T47D (cell line): ENCODE measurements at places on chromosomes 1 and 21.

- DNase-seq: peak; percentile 92
Observed at GRCh38 chr1:118636004-118636403, 352.1 kb downstream of the TBX15 start.

DNA sequence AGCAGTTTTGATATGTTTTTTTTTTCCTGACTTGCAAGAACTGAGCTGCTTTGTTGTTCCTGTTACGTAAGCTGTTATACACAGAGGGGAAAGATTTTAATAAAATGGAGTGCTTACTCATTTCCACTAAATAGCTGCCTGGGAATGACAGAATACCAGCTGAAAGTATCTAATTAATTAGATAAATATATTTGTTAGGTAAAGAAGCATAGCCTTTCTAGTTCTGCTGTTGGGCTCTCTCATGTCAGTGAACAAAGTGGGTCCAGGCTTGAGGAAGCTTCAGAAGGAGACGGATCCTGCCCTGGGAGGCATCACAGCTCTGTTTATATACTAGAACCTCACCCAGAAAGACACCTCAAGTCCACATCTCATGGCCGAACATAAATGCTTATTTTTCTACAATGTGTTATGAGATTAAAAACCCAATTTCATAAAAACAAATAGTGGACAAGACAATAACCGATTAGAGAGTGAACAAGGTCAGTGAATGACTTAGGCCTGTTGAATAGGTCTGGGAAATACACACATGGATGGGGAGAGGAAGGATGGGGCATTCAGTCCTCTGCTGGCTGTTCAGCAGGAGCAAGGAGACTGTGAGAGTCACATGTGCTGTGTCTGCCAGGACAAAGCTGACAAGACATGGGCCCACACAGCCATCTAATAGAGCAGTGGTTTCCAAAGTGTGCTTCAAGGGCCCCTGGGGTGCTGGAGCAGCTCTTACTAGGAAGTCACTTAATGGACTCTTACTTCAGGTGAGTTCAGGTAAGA is 20.6 kb downstream of the TRAF5 start:
- no peak for DNase-seq

- DNase-seq: peak; percentile 76
Observed at GRCh38 chr1:162023547-162024501, at the start of gene OLFML2B. Gene OLFML2B, minus strand, starts transcription at chr1:162023869. Its CDS starts 439 bp downstream, at chr1:162023430.

DNA sequence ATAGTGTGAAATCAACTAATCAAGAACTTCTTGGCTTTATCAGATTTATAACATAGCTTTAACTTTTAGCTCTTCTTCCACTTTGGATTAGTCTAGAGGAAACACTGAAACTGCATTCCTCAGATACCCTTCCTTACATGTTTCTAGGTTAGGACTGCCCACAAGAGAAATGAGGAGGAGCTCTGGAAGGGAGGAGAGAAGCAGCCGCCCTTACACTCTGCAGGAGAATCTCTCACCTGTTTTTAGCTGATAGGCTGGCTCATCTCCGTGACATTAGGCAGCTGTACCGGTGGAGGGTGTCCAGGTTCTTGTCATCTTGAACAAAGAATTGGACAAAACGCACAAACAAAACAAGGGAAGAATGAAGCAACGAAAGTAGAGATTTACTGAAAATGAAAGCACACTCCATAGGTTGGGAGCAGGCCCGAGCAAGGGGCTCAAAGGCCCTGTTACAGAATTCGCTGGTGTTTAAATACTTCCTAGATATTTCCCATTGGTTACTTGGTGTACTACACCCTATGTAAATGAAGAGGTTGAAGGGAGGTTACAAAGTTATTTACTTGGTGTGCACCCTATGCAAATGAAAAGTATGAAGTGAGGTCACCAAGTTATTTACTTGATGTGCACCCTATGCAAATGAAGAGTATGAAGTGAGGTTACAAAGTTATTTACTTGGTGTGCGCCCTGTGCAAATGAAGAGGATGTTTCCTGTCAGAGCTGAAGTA is 524.9 kb upstream of the CHRM3 start:
- no peak for DNase-seq

DNA sequence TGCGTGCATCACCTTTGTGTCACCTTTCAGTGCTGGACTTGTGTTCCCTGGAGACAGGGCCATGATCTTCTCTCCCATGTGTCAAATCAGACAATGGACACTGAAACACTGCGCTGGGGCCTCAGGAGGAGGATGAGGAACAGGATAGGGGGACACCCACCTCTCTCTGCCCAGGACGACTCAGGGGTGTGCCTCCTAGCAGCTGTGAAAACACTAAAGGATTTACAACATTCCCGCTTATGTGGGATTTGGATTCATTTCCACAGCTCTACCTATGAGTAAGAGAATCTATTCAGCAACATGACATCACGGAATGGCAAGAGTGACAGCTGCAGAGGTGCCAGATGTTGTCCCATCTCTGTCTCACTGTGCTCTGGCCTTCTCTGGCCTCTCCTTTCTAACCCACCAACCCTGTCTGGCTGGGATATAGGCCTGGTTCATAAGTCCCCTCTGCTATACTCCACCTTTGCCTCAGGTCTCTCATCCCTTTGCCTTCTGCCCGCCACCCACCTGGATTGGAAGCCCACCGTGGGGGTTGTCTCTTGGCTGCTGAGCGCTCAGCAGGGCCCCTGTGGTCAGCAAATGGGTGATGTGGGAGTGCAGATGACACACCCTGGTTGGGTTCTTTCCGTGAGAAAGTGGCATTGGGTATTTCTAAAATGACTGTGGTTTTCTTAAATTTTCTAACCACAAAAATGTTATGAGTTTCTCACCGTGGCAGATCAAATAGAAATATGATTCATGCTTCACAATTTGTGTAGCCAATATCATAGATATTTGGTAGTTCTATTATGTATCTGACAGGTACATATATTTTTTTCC is 47.1 kb upstream of the TLR5 start:
- DNase-seq: no peak

- DNase-seq: no peak
Observed at GRCh38 chr1:117820694-117821381, 108.6 kb downstream of the GDAP2 start.
